ENCODE measurements at places on chromosomes 7 and 10. TPM values are rescaled to one million over a fixed set of nuclear protein-coding genes. Genes with fewer than 3 reads are reported as not detected.

WDR86 gene
- total RNA-seq, result 0.11 TPM

UBE2D1 gene
- 12.4 TPM for total RNA-seq

CFAP46 gene
- total RNA-seq, result 1.3 TPM

SLC18A3 gene
- not detected for total RNA-seq

IQUB gene
- total RNA-seq, result 0.11 TPM

SH3PXD2A gene
- 1.3 TPM for total RNA-seq

SPDYE16 gene
- total RNA-seq, result not detected

TRPV6 gene
- total RNA-seq, result not detected

PCLO gene
- total RNA-seq, result 0.82 TPM

ZNF716 gene
- not detected for total RNA-seq

UTF1 gene
- total RNA-seq, result not detected

UNCX gene
- total RNA-seq, result not detected

KIF11 gene
- total RNA-seq, result 33.5 TPM

AQP1 gene
- 0.67 TPM for total RNA-seq

KMT2E gene
- 21.4 TPM for total RNA-seq

PMS2 gene
- total RNA-seq, result 12.7 TPM

C7orf57 gene
- total RNA-seq, result 0.31 TPM

NAT16 gene
- total RNA-seq, result 0.15 TPM

CHST15 gene
- 7.5 TPM for total RNA-seq

C7orf33 gene
- not detected for total RNA-seq

PON1 gene
- total RNA-seq, result 1.0 TPM

PVRIG gene
- not detected for total RNA-seq

EGFR gene
- total RNA-seq, result 120 TPM

PSD gene
- 0.20 TPM for total RNA-seq

NUTM2E gene
- 0.31 TPM for total RNA-seq

GNGT1 gene
- total RNA-seq, result not detected

CALHM3 gene
- total RNA-seq, result 0.47 TPM

XRCC2 gene
- 3.5 TPM for total RNA-seq

CCDC186 gene
- 4.0 TPM for total RNA-seq

TUBB8 gene
- 0.16 TPM for total RNA-seq

AKR1C2 gene
- 3,571 TPM for total RNA-seq

MAGI2 gene
- total RNA-seq, result 0.48 TPM

PLAC9 gene
- total RNA-seq, result not detected

PRR15 gene
- total RNA-seq, result 3.8 TPM

TMEM236 gene
- total RNA-seq, result 0.08 TPM

ZSCAN21 gene
- 10.5 TPM for total RNA-seq

FLNC gene
- total RNA-seq, result 5.7 TPM

RBP4 gene
- 11.8 TPM for total RNA-seq

GJD4 gene
- total RNA-seq, result 0.08 TPM

RBAK gene
- total RNA-seq, result 5.5 TPM

NEBL gene
- 7.1 TPM for total RNA-seq

SH2D4B gene
- total RNA-seq, result 0.09 TPM

MICU1 gene
- 55.5 TPM for total RNA-seq

C10orf53 gene
- total RNA-seq, result not detected

NPY4R2 gene
- total RNA-seq, result 25.1 TPM

ITIH5 gene
- total RNA-seq, result 0.12 TPM

PTPRN2 gene
- 0.76 TPM for total RNA-seq

CUL1 gene
- total RNA-seq, result 54.3 TPM

IFIT1B gene
- total RNA-seq, result not detected

RASSF4 gene
- 4.1 TPM for total RNA-seq

PTER gene
- 15.1 TPM for total RNA-seq

NANOS1 gene
- 3.6 TPM for total RNA-seq

HOGA1 gene
- total RNA-seq, result 1.8 TPM

CARD11 gene
- 1.5 TPM for total RNA-seq

TRIL gene
- not detected for total RNA-seq

IMPDH1 gene
- 134 TPM for total RNA-seq

TMEM213 gene
- total RNA-seq, result not detected
